Endothelial cell of umbilical vein (primary cell): ENCODE measurements at places on chromosomes 6 and 20. TPM values are rescaled to one million over a fixed set of nuclear protein-coding genes. Genes with fewer than 3 reads are reported as not detected.

- no peak for DNase-seq
Measured at GRCh38 chr6:109660526-109661320, 30.3 kb downstream of the AK9 start.

DNA sequence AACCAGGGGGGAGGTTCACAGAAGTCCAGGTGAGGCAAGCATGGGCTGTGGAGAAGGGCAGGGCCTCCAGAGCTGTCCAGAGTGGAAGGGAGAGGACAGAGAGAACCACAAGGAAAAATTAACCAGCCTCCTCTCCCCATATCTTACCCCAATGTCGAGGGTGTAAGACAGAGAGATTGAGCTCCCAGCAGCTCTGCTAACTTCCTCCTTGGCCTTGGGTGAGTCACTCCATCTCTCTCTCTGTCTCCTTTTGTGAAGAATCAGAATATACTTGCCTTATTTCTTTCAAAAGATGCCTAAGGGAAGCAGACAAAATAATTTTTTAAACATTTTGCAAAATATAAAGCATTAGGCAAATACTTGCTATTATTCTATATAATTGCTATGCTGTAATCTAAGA, 58.3 kb upstream of the IYD start:
- DNase-seq = no peak

GRCh38 chr20:25160467-25160866, 35.0 kb upstream of the ENTPD6 start:
- no peak for DNase-seq

DNA sequence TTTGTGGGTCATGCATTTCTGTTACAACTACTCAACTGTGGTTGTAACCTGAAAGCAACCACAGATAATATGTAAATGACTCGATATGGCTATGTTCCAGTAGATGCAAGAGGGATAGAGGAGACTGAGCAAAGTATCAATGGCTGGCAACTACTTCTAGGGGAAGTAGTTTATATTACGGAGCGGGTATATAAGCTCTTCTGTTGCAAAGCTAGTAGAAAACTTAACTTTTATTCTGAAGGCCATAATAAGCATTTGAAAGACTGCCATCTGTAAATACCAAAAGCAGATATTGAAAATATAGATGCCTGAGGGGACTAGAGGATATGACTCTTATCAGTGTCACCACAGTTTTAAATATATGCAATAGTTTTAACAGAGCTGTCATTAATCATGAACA, 655.3 kb downstream of the PHF3 start:
- no peak for DNase-seq

- DNase-seq = no peak
Measured at GRCh38 chr20:32968478-32969241, 35.6 kb downstream of the SUN5 start.

DNA sequence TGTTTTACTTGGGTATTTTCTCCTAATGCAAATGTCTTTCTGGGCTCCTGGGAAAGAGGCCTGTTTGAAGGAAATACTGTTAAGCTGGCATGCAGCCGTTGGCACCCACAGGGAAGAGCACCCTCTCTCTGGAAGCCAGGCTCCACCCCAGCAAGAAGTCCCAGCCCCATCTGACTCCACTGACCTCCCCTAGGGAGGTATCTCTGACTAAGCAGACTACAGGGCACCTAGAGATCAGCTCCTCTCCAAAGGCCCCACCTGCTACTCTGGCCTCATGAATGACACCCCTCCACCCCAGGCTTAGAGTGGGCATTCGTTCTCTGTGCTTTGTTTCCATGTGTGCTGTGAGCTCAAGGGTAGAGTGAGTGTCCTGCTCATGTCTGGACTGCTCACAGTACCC, 6.4 kb upstream of the MDGA1 start:
- no peak for DNase-seq

The SIM1 gene
- 0.29 and 0.39 TPM in 2 replicates for total RNA-seq
